ENCODE measurements at places on chromosomes 6 and 20.

GRCh38 chr6:157527471-157527907, 146.5 kb downstream of the ZDHHC14 start:
- no peak for DNase-seq

GRCh38 chr20:3865887-3866407, 19.3 kb downstream of the MAVS start:
- DNase-seq, result no peak

DNA sequence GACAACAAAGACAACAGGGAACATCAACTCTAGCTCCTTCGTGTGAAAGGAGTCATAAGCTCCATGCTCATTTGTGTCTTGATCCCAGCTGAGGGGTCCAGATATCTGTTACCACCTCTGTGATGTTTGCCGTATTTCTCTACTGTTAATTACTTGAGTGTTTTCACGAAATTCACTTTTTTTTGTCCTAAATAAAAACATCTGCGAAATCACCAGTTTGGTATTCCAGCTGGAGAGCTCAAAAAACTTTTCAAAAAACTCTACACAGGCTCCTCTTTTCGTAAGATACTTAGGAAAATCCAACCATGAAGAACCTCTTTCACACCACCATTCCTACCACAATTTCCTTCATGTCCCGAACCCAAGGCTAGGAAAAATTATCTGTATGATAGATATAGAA, 25.3 kb downstream of the TRAF3IP2 start:
- DNase-seq, result no peak

- DNase-seq, result no peak
Observed at GRCh38 chr6:143498428-143498827, 13.1 kb downstream of the FUCA2 start.

GRCh38 chr20:6756693-6757595, 10.5 kb upstream of the BMP2 start:
- DNase-seq, result no peak

DNA sequence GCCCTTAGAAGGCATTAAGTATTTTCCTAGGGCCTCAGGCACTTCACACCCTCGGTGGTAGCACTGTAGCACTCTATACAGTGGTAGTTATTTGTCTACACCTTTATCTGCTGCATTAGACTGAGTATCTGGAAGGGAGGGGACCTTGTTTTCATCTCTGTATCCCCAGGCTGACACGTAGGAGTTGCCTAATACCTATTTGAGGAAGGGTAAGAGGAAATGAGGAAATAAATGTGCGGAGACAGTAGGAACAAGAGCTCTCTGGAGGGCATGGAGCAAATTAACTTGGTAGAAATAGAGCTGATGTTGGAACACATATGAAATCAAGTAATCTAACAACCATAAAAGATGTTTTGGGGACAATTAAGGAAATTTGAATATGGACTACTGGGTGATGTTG, 3.9 kb downstream of the CNPY3 start:
- DNase-seq, result no peak

DNA sequence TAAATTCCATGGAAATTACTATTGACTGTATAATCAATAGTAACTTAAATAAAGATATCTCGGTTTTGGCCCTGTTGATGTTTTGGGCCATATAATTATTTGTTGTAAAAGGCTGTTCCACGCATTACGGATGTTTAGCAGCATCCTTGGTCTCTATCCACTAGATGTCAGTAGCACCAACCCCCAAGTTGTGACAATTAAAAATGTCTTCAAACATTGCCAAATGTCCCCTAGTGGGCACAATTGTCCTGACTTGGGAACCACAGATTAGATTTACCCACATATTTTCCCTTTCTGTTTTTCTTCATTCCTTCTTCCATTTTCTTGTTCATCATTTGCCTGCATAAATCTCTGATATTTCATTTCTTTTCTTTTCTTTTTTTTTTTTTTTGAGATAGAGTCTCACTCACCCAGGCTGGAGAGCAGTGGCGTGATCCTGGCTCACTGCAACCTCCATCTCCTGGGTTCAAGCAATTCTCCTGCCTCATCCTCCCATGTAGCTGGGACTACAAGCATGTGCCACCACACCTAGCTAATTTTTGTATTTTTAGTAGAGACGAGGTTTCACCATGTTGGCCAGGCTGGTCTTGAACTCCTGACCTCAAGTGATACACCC, 13.6 kb upstream of the WFDC8 start:
- DNase-seq, result no peak

GRCh38 chr6:156686995-156687788, 90.0 kb upstream of the ARID1B start:
- peak; percentile 59 for DNase-seq

DNA sequence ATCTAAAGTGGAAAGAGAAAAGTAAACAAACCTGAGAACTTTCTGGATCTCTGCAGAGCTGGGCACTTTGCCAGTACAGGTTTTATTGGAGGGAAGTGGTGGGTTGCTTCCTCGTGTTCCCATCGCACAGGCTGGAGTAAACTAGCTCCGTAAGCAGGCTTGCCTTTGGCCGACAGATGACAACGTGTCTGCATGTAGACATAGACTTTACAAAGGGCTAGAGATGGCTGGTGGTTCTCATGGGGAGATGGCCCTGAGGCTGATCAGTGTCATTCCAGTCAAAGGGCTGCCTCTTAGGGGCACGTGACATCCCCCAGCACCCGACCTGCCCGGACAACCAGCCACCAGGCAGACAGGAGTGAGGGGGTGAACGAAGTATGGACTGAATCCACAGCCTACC, 98.8 kb downstream of the YTHDF1 start:
- DNase-seq, result no peak

GRCh38 chr6:28124350-28124970, at the start of gene ZSCAN16:
Gene ZSCAN16, plus strand, starts transcription at chr6:28124609. Its CDS starts 835 bp downstream, at chr6:28125444.
- DNase-seq, result peak; percentile 29

GRCh38 chr20:38275815-38276550, 15.4 kb upstream of the KIAA1755 start:
- no peak for DNase-seq

GRCh38 chr20:57691699-57692098, 18.1 kb downstream of the PMEPA1 start:
- no peak for DNase-seq

- DNase-seq, result peak; percentile 39
Observed at GRCh38 chr6:106098383-106099234, 12.5 kb downstream of the PRDM1 start.

DNA sequence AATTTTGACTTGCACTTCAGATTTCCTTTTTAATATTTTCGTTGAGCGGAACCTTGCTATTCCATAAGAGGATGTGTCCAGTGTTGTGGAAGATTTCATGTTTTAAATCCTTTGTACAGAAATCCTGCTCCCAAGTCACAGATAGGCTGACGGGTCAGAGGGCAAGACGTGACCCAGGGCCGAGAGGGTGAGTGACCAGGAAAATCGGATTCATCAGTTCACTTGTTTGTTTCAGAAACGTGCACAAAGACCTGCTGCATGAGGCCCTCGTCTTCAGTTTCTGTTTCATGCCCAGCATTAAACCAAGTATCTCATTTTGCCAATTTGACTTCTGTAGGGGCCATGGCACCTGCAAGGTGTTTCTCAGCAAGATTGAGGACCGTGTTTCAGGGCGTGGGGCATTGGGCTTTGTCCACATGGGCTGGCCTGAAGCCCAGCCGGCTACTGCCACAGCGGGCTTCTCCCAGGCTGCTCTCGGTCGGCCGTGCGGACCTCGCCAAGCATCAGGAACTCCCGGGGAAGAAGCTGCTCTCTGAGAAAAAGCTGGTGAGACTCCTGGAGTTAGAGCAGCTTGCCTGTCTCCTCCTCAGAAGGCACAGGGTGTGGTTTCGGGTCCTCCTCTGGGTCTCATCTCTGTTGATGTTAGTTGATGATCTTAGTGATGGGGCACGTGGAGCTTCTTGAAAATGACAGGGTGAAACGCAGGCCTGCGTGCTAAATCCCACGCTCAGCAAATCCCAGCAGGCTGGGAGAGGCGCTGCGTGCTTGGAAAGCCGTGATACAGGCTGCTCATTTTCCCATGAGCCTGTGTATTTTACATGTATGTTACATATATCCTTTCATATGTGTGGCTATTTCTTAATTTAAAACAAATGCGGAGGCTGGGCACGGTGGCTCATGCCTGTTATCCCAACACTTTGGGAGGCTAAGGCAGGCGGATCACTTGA, 10.5 kb downstream of the MTG2 start:
- DNase-seq, result no peak

DNA sequence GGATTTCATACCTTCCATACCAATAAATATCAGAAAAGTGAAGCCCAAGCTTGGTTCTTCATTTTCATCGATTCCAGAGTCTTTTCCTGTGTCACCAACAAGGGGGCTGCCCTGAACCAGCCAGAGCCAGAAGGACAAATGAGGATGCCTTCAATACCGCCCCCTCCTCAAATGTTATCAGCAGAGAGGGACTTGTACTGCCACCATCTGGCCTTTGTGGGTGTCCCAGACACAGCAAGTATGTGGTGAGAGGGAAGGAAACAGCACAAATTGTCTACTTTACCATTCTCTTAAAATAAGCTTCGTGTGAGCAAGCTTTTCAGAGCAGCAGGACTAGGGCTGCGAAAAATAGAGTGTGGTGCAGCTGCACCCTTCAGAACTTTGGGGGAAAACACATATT, 165.3 kb downstream of the SOBP start:
- DNase-seq, result no peak

DNA sequence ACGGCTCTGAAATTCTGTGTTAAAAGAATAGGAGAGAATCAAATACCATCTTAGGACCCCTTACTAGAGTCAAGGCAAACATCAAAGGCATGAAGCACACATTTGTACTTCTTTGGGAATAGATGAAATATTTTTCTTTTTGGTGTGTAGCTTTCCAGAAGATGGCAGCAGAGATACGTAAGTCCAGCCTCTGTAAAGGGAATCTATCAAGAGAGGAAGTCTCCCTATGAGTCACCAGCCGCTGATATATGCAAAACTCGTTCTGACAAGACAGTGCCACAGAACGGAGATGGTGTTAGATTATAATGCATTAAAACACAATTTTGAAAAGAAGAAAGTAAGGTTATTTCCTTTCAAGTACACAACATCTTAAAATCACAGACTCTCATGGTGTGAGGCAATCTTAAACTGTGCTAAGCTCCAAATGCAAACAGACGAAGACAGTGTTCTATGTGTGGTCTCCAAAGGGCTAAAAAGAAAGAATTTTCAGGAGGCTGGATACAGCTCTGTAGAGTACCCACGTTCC, 120.0 kb upstream of the AGPAT4 start:
- DNase-seq, result no peak

- no peak for DNase-seq
Observed at GRCh38 chr6:100664274-100665040, 199.7 kb upstream of the SIM1 start.

GRCh38 chr20:38590676-38591473, 9.9 kb downstream of the ADIG start:
- DNase-seq, result no peak

DNA sequence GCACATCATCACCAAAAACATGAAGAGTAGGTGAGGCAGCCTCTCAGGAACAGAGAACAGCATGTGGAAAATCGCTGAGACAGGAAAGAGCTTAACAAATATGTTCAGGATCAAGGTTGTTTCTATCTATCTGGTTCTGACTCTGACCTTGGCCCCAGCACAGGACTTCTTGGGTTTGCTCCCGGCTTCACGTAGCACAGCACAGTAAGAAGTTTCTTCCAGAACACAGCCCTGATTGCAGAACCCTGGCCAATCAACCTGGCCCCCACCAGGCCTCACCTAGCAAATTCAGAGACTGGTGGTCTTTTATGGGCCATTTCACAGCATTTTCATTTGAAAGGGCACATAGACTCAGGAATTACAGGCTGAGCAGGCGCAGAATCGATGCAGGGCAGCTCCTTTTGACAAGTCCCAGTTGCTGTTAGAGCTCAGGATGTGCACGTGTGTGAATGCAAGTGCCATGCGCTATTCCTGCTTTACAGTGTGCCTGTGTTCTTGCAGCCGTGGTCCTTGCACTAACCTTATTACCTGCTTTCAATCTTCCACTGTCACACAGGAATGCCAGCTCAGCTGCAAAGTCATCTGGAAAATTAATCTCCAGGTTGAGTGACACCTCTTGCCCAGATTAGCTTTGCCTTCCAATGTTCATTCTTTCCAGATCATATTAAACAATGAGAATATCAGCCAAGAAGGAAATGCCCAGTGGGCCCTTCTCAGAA, 100.5 kb upstream of the SLC2A12 start:
- no peak for DNase-seq

- DNase-seq, result no peak
Observed at GRCh38 chr6:35368038-35368887, 25.9 kb downstream of the PPARD start.

- no peak for DNase-seq
Observed at GRCh38 chr6:131139599-131139998, 4.3 kb downstream of the AKAP7 start.

GRCh38 chr20:33423141-33423834, 20.3 kb downstream of the SNTA1 start:
- no peak for DNase-seq

DNA sequence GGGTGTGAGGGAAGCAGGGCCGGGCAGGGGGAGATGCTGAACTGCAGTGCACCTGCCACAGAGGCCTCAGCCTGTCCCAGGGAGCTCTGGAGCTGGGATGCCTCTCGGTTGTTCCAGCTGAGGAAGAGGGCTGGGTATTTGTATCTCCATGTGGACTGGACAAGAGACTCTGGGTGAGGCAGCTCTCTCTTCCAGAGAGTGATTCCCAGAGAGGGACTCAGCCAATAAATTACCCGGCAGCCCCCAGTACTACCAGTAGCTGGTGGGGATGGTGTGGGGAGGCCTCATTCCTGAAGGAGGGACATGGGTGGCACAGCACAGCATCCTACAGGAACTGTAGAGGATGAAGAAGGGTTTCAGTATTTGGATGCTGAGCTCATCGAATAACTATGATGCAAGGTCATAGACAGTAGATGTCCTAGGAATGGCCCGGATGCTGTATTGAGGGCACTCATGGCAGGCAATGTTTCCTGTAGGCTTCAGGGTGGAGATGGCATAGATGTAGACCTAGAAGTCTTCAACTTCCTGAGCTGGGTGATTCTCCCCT, 1.4 kb downstream of the FGD2 start:
- no peak for DNase-seq

DNA sequence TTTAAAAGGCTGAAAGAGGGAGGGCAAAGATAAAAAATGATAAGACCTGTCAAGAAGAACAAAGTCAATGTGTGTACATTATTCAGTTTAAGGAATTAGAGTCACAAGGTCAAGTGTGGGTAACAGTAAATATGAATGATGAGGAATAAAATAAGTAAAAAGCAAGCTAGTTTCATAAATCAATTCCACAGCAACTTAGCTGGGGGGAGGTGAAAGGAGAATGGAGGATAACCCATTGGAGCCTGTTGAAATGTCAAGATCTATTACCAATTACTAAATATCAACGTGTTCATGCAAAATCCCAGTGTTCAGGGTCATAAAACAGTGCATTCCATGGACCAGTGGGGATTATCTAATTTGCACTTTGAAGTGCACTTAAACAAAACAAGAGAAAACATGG, 242.9 kb downstream of the TBX18 start:
- DNase-seq, result no peak
